Testis (tissue), 5 donors: ENCODE measurements at places on chromosomes 3 and 15. TPM values are rescaled to one million over a fixed set of nuclear protein-coding genes. Genes with fewer than 3 reads are reported as not detected.

TTLL13 gene
- total RNA-seq, result 18.0 TPM

FBXO40 gene
- total RNA-seq, result 0.31 TPM

AKAP13 gene
- total RNA-seq, result 187 TPM

SHQ1 gene
- 26.9 TPM for total RNA-seq

BLM gene
- 5.9 TPM for total RNA-seq

LRRK1 gene
- 18.8 TPM for total RNA-seq

EPHA3 gene
- total RNA-seq, result 0.99 TPM

GNL3 gene
- total RNA-seq, result 50.6 TPM

DPP8 gene
- 68.3 TPM for total RNA-seq

ZNF80 gene
- total RNA-seq, result 0.47 TPM

SLC22A14 gene
- 2.7 TPM for total RNA-seq

ANKUB1 gene
- 0.56 TPM for total RNA-seq

FBLN2 gene
- total RNA-seq, result 248 TPM

MESP2 gene
- total RNA-seq, result 2.9 TPM

RTP1 gene
- total RNA-seq, result 0.93 TPM

ROBO2 gene
- 23.3 TPM for total RNA-seq

ZNF660 gene
- 3.8 TPM for total RNA-seq

GCSAM gene
- total RNA-seq, result 0.63 TPM

PLSCR4 gene
- total RNA-seq, result 96.3 TPM

CCDC9B gene
- total RNA-seq, result 36.8 TPM

PIF1 gene
- total RNA-seq, result 6.9 TPM

PIK3R4 gene
- total RNA-seq, result 52.5 TPM

POPDC2 gene
- total RNA-seq, result 4.1 TPM

ADGRG7 gene
- 0.16 TPM for total RNA-seq

SLC9C1 gene
- total RNA-seq, result 9.8 TPM

SERPINI1 gene
- 24.0 TPM for total RNA-seq
